Activated B cell treated with CpG ODN at 0.5 μM for 24 hours (primary cell): ENCODE measurements at places on chromosomes 2 and 18. TPM values are rescaled to one million over a fixed set of nuclear protein-coding genes. Genes with fewer than 3 reads are reported as not detected.

GRCh38 chr18:26563024-26563423 is 14.7 kb upstream of the KCTD1 start:
- H3K27me3 ChIP-seq = peaks cover 26% of the 10 kb centered on the region
- no peaks in the 10 kb centered on the region for H3K4me1 ChIP-seq
- no peak for DNase-seq

Gene ZAP70
- 2.8 and 4.8 TPM in 2 replicates for total RNA-seq

DNA sequence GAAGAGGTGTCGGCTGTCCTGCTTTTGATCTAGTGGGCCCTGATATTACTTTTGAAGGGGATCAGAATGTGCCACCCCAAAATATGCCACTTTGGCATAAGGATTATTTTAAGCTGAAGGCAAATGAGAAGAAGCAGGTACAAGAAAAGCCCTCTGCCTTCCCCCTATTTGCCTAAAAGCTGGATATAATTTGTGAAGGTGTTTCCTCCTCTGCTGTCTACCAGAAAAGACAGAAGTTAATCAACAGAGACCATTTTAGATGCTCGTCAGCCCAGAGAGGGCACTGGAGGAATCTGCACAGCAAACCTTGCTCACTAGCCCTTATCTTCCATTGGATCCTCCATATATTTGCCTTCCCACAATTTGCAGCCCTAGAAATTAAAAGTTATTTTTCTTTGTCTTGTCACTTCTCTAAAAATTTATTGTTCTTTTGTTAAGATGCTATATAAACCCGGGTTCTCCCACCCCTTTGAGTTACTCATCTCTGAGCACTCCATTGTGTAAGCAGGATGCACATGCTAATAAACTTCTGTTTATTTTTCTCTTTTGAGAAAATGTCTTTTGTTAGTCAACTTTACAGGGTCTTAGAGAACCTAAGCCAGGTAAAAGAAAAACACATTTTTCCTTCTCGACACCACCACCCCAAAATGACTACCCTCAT is 163.2 kb upstream of the SLC1A4 start:
- H3K27ac ChIP-seq = peak overlapping the region; percentile 53
- no peaks in the 10 kb centered on the region for H3K36me3 ChIP-seq
- DNase-seq = no peak
- no peak overlapping the region for H3K4me3 ChIP-seq

- H3K27ac ChIP-seq = no peak overlapping the region
- H3K4me1 ChIP-seq = no peaks in the 10 kb centered on the region
- no peak for DNase-seq
- H3K36me3 ChIP-seq = no peaks in the 10 kb centered on the region
- H3K4me3 ChIP-seq = no peak overlapping the region
These were observed 175.2 kb downstream of the TNS1 start for GRCh38 chr2:217827430-217828201.

Gene DUSP2
- total RNA-seq = 118 and 122 TPM in 2 replicates

DNA sequence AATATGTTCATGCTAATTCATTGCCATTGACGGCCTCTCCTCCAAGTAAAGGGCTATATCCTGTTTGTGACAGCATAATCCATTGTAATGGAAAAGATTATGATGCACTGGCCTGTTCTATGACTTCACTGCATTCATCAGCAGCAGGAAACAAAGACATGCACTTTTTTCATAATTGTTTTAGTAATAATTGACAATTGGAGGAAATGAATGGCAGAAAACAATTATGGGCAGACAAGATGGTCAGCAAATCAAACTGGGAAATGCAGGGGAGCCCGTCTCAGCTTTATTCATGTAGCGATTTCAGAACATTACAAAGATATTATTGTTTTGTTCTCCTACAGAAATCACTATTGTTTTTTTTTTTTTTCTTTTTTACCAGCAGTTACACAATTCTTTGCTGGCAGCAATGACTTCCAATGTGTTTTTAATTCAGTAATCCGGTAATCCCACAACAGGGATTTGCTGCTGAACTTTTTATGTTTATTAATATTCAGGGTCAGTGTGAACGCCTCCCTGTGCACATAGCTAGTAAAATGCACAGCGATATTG is 33.8 kb upstream of the RASGRP3 start:
- no peak overlapping the region for H3K27ac ChIP-seq
- H3K4me3 ChIP-seq = no peak overlapping the region
- H3K36me3 ChIP-seq = no peaks in the 10 kb centered on the region
- no peaks in the 10 kb centered on the region for H3K27me3 ChIP-seq

Gene RESP18
- not detected in 2 replicates for total RNA-seq

- H3K36me3 ChIP-seq = no peaks in the 10 kb centered on the region
- H3K4me1 ChIP-seq = peaks cover 3% of the 10 kb centered on the region
- no peak for DNase-seq
- H3K27me3 ChIP-seq = peaks cover 14% of the 10 kb centered on the region
These were observed 5.0 kb downstream of the FBLN7 start for GRCh38 chr2:112143150-112143549.

Gene ROCK1
- 58.9 and 68.2 TPM in 2 replicates for total RNA-seq

- peaks cover 4% of the 10 kb centered on the region for H3K27me3 ChIP-seq
- H3K27ac ChIP-seq = no peak overlapping the region
- peaks cover 13% of the 10 kb centered on the region for H3K4me1 ChIP-seq
- peak overlapping the region; percentile 89 for H3K4me3 ChIP-seq
These were observed 13.6 kb downstream of the CCDC68 start for GRCh38 chr18:54945576-54946125.

DNA sequence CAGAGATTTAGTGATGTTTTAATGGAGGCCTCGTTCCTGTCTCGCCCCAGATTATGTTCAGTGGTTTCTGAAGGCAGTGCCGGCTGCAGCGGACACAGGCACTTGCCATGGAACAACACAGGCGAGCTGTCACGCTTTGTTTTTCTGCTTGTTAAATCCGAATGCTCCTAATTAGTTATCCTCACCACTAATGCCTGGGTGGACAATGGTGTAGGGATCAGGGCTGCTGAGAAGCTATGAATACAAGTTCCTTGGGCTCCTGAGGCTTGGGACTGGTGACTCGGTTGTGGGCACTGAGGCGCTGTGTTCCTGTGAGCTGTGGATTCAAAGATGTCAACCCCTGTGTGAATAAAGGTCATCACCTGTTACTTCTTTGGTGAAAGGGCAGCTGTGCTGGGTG is 123.5 kb downstream of the PLEKHM3 start:
- no peak overlapping the region for H3K4me3 ChIP-seq
- no peak overlapping the region for H3K27ac ChIP-seq
- H3K36me3 ChIP-seq = peaks cover 27% of the 10 kb centered on the region
- H3K4me1 ChIP-seq = no peaks in the 10 kb centered on the region
- DNase-seq = no peak

GRCh38 chr18:13494871-13495445 is 231.4 kb downstream of the FAM210A start:
- peaks cover 6% of the 10 kb centered on the region for H3K4me1 ChIP-seq
- H3K36me3 ChIP-seq = peaks cover 7% of the 10 kb centered on the region
- H3K27ac ChIP-seq = no peak overlapping the region
- H3K4me3 ChIP-seq = no peak overlapping the region
- H3K27me3 ChIP-seq = no peaks in the 10 kb centered on the region
- no peak for DNase-seq

Gene XDH
- total RNA-seq = not detected in 2 replicates

GRCh38 chr18:65336411-65336810 is 414.4 kb upstream of the CDH7 start:
- H3K4me1 ChIP-seq = no peaks in the 10 kb centered on the region
- no peaks in the 10 kb centered on the region for H3K36me3 ChIP-seq
- H3K27ac ChIP-seq = no peak overlapping the region
- no peak for DNase-seq

Gene ASB18
- not detected in 2 replicates for total RNA-seq

DNA sequence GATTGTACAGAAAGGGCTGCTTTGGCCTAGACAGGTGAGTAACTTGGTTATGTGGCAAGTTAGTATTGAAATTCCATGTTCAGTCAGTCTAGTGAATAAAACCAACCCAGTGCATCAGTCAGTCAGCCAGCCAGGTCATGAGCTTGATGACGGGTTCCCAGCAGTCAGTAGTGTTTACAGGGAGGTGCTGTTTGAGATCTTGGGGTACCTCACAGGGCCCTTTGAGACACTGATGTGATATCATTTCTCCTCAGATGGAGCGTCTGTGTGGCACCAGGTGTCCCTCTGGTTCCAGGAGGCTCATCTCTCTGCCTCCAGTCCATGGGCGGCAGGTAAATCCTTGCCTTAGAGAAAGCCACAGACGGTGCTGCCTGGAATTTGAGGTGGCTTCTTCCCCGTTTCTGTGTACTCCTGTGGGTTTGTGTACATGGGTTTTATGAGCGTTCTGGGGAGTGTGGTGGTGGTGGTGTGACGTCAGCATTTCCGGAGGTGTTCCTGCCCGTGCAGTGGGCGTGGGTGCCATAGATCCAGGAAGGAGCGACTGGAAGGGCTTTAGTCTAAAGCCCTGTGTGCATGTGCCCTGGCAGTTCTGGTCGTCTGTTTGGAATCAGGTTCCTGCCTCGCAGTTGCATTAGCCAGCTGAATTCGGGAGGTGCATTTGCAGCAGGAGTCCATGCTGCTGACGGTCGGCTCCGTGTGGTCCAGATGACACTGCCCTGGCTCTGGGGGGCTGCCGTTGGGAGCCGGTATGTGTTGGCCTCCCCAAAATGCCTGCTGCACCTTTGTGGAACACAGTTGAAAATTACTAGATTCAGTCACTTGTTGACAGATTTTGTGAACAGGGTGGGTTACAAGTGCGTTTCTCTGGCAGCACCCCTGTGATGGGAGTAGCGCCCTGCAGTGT is 2.1 kb downstream of the CTDP1 start:
- peaks cover 19% of the 10 kb centered on the region for H3K36me3 ChIP-seq
- peak overlapping the region; percentile 81 for H3K4me3 ChIP-seq
- no peak for DNase-seq
- H3K27ac ChIP-seq = peak overlapping the region; percentile 59
- H3K4me1 ChIP-seq = peaks cover 50% of the 10 kb centered on the region

GRCh38 chr2:75113231-75113869 is 86.0 kb downstream of the TACR1 start:
- H3K4me3 ChIP-seq = no peak overlapping the region
- no peaks in the 10 kb centered on the region for H3K36me3 ChIP-seq

DNA sequence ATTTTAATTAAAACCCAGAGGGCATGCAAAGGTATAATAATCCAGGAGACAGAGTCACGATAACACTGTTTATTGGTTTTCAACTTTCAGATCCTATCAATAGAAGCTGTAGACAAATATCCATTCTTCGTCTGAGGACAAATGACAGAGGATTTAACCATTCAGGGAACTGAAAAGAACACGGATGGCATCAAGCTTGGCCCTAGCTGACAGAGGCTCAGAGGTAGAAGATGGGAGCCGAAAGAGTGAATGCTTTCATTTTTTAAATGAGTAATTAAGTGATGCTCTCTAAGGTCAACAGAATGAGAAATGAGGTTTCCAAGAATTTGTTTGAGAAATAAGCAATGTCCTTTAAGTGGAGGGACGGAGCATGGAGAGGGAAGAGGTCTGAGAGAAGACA is 62.1 kb downstream of the BCL2 start:
- H3K4me1 ChIP-seq = peaks cover 51% of the 10 kb centered on the region
- H3K36me3 ChIP-seq = peaks cover 73% of the 10 kb centered on the region
- H3K27me3 ChIP-seq = no peaks in the 10 kb centered on the region
- DNase-seq = no peak

DNA sequence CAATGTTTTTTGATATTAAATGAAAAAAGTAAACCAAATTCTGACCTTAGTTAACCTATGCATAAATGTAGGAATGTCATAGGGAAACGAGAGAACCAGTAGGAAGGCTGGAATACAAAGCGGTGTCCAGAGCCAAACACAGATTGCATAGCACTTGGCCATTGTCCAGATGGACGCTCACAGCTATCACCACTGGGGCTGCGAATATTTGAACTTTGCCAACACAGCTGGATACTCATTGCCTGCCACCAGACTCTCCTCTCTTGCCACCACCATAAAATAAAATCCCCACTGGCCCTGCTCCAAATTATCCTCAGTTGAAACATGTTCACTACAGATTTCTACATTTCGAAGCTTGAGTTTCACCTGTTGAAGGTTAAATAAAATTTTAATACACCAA is 159.3 kb upstream of the GULP1 start:
- no peak overlapping the region for H3K4me3 ChIP-seq
- no peak overlapping the region for H3K27ac ChIP-seq
- H3K27me3 ChIP-seq = no peaks in the 10 kb centered on the region
- H3K36me3 ChIP-seq = no peaks in the 10 kb centered on the region
- DNase-seq = no peak
- H3K4me1 ChIP-seq = no peaks in the 10 kb centered on the region
